ENCODE measurements at places on chromosomes 7 and 10. TPM values are rescaled to one million over a fixed set of nuclear protein-coding genes. Genes with fewer than 3 reads are reported as not detected.
A peak's percentile ranks its signal among the peaks of the same experiment; 100 is the strongest.

The AGAP9 gene
- total RNA-seq: 2.2 TPM

GRCh38 chr10:109393425-109393824 is 529.9 kb downstream of the XPNPEP1 start:
- no peak for DNase-seq

GRCh38 chr10:78211561-78212051 is 177.9 kb downstream of the RPS24 start:
- DNase-seq: peak; percentile 66

DNA sequence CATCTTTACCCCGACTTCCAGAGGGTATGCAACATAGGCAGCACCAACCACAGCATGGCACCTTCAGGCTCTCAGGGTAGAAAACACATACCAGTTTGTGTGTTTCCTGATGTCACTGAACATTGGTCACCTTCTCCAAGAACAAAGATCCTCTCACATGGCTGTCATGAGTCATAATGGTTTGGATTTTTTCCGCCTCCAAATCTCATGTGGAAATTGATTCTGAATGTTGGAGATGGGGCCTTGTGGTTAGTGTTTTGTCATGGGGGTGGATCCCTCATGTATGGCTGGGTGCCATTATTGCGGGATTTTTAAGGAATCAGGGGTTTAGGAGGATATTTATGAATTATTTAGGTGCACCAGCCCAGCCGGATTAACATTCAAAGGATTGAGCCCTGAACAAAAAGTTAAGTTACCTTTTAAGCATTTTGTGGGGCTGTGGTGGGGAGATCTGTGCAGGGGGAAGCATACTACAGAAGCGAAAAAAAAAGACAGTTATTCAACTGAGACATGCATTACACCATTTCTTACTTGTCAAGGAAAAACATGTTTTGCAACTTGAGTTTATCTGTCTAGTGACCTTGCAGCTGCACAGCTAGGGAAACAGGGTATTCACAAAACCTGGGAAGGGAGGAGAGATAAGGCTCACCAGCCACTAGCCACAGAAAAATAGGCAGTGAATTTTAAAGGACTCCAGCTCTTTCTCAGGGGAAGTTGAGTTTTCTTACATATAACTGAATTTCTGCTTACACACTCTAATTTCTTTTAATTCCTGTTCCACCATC is 774.1 kb upstream of the AUTS2 start:
- no peak for DNase-seq

- DNase-seq: no peak
These were observed 18.0 kb upstream of the SFMBT2 start for GRCh38 chr10:7428673-7429350.

- no peak for DNase-seq
These were observed 415.2 kb upstream of the ZMIZ1 start for GRCh38 chr10:78653555-78653954.
